ENCODE measurements at places on chromosomes 3 and 15.
A peak's percentile ranks its signal among the peaks of the same experiment; 100 is the strongest.

- peak overlapping the region; percentile 86 for H3K4me3 ChIP-seq
- H3K27me3 ChIP-seq, result peaks cover 5% of the 10 kb centered on the region
- no peak overlapping the region for H3K27ac ChIP-seq
- H3K4me1 ChIP-seq, result peaks cover 9% of the 10 kb centered on the region
- no peak for DNase-seq
- H3K36me3 ChIP-seq, result no peaks in the 10 kb centered on the region
These were observed 672 bp downstream of the NEDD4 start for GRCh38 chr15:55992769-55993110.

GRCh38 chr15:76626611-76627010 lies 278.5 kb downstream of the SCAPER start:
- H3K36me3 ChIP-seq, result no peaks in the 10 kb centered on the region
- H3K4me1 ChIP-seq, result no peaks in the 10 kb centered on the region
- DNase-seq, result no peak
- no peak overlapping the region for H3K4me3 ChIP-seq

GRCh38 chr3:157487339-157487738 lies 15.9 kb downstream of the VEPH1 start:
- H3K27me3 ChIP-seq, result no peaks in the 10 kb centered on the region
- no peak overlapping the region for H3K4me3 ChIP-seq
- no peak for DNase-seq
- H3K36me3 ChIP-seq, result no peaks in the 10 kb centered on the region
- no peaks in the 10 kb centered on the region for H3K4me1 ChIP-seq
- no peak overlapping the region for H3K27ac ChIP-seq

GRCh38 chr3:13710251-13710650 lies 161.3 kb downstream of the FBLN2 start:
- no peaks in the 10 kb centered on the region for H3K27me3 ChIP-seq
- no peak overlapping the region for H3K27ac ChIP-seq
- no peak for DNase-seq
- no peaks in the 10 kb centered on the region for H3K4me1 ChIP-seq
- H3K36me3 ChIP-seq, result no peaks in the 10 kb centered on the region

DNA sequence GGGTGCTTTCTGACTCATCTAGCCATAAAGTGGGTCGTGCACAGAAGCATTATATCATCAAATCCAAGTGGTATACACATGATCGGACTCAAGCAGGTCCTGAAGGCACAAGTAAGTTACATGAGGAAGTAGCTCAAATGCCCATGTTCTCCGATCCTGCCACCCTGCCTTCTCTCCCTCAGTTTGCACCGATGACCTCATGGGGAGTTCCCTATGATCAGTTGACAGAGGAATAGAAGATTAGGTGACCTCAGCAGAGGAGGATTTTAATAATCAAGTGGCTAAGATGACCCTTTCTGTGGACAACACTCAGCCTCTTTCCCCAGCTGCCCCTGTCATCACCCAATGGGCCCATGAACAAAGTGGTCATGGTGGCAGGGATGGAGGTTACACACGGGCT lies 149.5 kb downstream of the TBC1D5 start:
- peaks cover 8% of the 10 kb centered on the region for H3K36me3 ChIP-seq
- H3K27me3 ChIP-seq, result no peaks in the 10 kb centered on the region
- no peak overlapping the region for H3K27ac ChIP-seq
- no peaks in the 10 kb centered on the region for H3K4me1 ChIP-seq
- no peak overlapping the region for H3K4me3 ChIP-seq

DNA sequence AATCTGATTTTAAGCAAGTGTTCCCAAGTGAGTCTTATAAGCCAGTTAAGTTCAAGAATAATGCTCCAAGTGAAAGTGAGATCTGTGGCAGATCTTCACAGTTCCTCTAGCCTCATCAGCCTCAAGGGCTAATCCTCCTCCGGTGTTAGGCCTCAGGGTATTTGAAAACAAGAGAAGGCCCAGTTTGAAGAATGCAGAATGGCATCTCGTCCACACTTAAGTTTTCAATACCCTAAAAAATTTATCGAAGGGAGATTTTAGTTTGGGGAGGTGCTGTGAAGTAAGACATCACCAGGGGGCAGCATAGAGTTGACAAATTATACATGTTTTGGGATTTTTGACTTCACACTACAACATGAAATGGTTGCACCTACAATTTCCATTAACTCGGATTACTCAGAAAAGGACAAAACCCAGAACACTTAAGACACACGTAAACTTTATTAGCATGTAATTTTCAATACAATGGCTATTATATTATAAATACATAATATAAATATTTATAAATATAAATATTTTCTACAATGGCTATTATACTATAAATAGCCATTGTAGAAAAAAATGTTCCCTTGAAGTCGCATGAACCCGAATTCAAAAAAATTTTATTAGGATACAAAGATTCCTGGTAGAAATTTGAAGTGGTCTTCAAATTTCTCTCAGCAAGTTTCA lies 2.3 kb upstream of the TMEM266 start:
- no peak overlapping the region for H3K27ac ChIP-seq
- DNase-seq, result no peak
- no peaks in the 10 kb centered on the region for H3K36me3 ChIP-seq
- H3K27me3 ChIP-seq, result peaks cover 53% of the 10 kb centered on the region
- peaks cover 20% of the 10 kb centered on the region for H3K4me1 ChIP-seq
- no peak overlapping the region for H3K4me3 ChIP-seq
